ENCODE measurements at places on chromosomes 7 and 10.

- no peak for DNase-seq
- no peak overlapping the region for H3K4me3 ChIP-seq
- peaks cover 3% of the 10 kb centered on the region for H3K36me3 ChIP-seq
- no peaks in the 10 kb centered on the region for H3K27me3 ChIP-seq
- H3K27ac ChIP-seq = no peak overlapping the region
- no peaks in the 10 kb centered on the region for H3K4me1 ChIP-seq
These were observed 158.0 kb downstream of the VTI1A start for GRCh38 chr10:112605063-112605462.

GRCh38 chr10:75110006-75110632 lies 1.3 kb upstream of the SAMD8 start:
- peaks cover 18% of the 10 kb centered on the region for H3K4me1 ChIP-seq
- peak overlapping the region; percentile 91 for H3K4me3 ChIP-seq
- H3K27me3 ChIP-seq = no peaks in the 10 kb centered on the region
- H3K36me3 ChIP-seq = no peaks in the 10 kb centered on the region

- no peaks in the 10 kb centered on the region for H3K27me3 ChIP-seq
- no peak overlapping the region for H3K4me3 ChIP-seq
- no peak for DNase-seq
- no peaks in the 10 kb centered on the region for H3K36me3 ChIP-seq
- no peak overlapping the region for H3K27ac ChIP-seq
These were observed 417.4 kb upstream of the GALNT17 start for GRCh38 chr7:70714506-70715038.

DNA sequence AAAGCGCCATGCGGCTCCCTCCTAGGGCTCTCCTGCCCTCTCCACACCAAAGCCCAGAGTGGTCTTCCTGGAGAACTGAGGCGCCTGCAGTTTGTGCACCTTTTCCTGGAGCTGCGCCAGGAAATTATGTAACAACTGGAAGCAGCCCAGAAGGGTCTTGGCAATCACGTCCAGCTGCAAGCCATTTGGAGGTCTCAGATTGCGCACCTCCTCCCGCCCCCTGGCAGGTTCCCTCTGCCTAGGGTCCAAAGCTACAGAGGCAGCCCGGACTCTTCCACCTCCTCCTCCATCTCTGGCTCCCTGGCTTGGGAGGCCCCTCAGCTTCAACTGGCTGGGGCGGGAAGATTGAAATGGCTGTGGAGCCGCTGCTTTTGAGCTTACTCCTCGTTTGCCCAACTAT lies 34.0 kb upstream of the SFTPD start:
- H3K36me3 ChIP-seq = no peaks in the 10 kb centered on the region
- no peak for DNase-seq
- no peak overlapping the region for H3K4me3 ChIP-seq
- H3K27me3 ChIP-seq = peaks cover 6% of the 10 kb centered on the region

DNA sequence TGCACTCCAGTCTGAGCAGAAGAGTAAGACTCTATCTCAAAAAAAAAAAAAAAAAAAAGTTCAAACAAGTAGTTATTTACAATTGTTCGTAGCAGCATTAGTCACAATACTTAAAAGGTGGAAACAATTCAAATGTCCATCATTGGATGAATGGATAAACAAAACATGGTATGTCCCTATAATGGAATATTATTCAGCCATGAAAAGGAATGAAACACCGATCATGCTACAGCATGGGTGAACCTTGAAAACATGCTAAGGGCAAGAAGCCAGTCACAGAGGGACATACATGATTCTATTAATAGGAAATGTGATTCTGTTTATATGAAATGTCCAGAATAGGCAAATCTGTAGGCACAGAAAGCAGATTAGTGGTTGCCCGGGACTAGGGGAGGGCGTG lies 15.9 kb downstream of the DOCK1 start:
- H3K27ac ChIP-seq = no peak overlapping the region
- no peak overlapping the region for H3K4me3 ChIP-seq
- no peaks in the 10 kb centered on the region for H3K4me1 ChIP-seq

GRCh38 chr7:33671531-33672262 lies 233.6 kb upstream of the BMPER start:
- no peak overlapping the region for H3K4me3 ChIP-seq
- H3K27ac ChIP-seq = no peak overlapping the region
- no peaks in the 10 kb centered on the region for H3K36me3 ChIP-seq
- no peaks in the 10 kb centered on the region for H3K27me3 ChIP-seq

DNA sequence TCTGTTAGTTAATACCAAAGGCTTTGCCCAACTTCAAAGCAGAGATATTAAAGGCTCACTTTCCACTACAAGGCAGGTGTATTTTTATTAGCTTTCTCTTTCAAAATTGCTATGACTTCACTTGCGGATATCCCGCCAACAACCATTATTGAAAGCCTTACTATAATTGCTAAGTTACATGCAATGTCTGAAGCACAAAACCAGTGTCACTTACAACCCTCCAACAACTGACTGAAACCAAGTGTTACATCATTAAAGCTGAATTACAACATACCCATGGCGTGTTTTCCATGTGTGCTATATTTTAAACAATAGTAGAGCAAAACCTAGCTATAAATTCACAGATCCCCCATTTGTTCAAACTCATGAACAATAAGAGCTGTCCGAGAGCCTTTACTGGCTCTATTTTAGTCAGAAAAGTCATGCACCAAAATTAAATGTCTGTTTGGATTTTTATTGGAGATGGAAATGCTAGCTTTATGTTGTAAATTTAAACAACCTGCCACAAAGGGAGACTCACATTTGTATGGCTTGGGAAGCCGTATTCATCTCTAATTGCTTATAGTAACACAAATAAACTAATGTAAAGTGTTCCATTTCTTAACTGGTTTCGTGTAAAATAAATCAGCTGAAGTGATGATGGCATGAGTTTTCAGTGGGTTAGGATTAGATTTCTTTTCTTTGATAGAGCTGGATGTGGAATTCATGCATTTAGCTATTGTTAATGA lies 227.1 kb downstream of the AGMO start:
- no peaks in the 10 kb centered on the region for H3K36me3 ChIP-seq
- no peak overlapping the region for H3K4me3 ChIP-seq
- DNase-seq = no peak
- no peaks in the 10 kb centered on the region for H3K4me1 ChIP-seq

All from effector memory CD4-positive, alpha-beta T cell (primary cell).